Urothelium cell line (cell line): ENCODE measurements at places on chromosomes 6 and 20.

GRCh38 chr20:1287306-1287705, 21.2 kb downstream of the SNPH start:
- no peak for DNase-seq

DNA sequence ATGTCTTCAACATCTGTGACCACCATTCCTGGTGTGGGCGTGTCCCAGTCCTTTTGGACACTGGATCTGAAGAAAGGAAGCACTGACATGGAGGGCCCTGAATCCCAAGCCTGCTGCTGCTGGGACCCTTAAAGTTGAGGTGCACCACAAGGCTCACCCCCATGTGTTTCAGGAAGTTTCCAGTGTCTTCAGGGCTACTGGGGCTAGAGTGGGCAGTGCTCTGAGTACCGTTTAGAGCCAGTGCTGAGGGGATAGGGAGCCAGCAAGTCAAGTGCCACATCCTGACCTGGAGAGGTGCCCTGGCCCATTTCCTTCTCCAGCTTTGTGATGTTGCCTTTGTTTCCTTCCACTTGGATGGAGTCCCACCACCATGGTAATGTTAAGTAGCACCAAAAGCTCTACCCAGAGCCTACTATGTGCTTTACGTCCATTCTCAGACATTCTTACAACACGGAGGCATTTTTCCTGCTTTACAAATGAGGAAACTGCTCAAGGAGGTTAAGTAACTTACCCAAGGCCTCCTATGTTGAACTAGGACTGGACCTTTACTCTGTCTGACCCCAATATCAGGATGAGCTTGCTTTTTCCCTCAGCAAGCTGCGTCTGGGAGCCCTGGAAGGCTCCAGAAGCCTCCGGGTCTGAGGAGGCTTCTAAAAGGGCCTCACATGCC, 552 bp upstream of the DEF6 start:
- DNase-seq: no peak

GRCh38 chr6:123316733-123317323, 319.9 kb downstream of the TRDN start:
- no peak for DNase-seq

GRCh38 chr20:46215913-46216707, 92.2 kb downstream of the CDH22 start:
- peak; percentile 95 for DNase-seq

DNA sequence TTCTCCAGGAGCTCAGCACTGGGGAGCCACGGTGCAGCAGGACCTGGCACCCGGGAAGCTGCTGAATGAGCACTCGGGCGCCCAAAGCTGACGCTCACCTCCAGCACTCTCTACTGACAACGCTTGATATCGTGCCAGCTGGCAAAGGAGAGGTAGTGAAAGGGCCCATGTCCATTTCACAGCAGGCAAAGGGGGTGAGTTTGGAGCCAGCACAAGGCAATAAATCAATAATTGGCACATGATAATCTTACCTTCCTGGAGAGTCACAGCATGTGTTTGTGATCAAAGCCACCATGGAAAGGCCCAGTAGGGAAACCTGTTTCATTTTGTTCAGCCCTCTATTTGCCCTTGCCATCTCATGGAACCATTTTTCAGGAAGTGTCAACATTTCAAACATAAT, 23.3 kb upstream of the SMIM26 start:
- DNase-seq: no peak

GRCh38 chr6:153872946-153873345, 166.1 kb upstream of the OPRM1 start:
- DNase-seq: no peak

DNA sequence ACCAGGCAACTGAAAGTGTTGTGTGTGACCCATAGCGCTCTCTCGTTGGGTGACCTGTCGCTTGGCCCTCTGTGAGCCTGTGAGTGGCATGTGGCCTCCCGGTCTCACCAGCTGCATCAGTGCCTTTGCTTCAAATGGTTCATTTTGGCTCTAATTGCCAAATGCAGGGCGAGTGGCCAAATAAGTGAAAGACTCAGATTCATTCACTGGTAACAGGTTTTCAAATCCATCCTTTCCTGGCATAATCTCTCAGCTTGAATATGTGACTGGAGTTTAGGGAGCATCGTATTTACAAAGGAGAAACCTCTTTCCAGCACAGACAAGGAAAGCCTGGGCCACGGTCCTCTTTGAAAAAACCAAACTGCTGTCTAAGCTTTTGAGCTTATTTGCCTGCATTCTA, 321.6 kb upstream of the QKI start:
- DNase-seq: no peak

GRCh38 chr6:133645966-133646740, 242.8 kb upstream of the TCF21 start:
- peak; percentile 27 for DNase-seq

- no peak for DNase-seq
Observed at GRCh38 chr6:111793711-111794111, 79.5 kb downstream of the FYN start.

GRCh38 chr6:138084904-138085838, 22.0 kb downstream of the PERP start:
- no peak for DNase-seq

DNA sequence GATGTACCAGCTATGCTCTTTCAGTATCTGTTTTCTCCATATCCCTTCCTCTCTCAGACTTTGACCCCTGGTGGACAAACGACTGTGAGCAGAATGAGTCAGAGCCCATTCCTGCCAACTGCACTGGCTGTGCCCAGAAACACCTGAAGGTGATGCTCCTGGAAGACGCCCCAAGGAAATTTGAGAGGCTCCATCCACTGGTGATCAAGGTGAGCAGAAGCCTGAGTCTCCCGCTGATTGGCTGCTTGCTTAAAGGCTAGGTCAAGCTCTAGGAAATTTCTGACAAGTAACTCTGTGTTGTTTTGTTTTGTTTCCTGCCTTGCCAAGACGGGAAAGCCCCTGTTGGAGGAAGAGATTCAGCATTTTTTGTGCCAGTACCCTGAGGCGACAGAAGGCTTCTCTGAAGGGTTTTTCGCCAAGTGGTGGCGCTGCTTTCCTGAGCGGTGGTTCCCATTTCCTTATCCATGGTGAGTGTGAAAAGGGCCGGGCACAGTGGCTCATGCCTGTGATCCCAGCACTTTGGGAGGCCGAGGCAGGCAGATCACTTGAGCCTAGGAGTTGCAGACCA, 28.6 kb downstream of the C6orf89 start:
- DNase-seq: peak; percentile 56

GRCh38 chr6:14118446-14118845, 874 bp downstream of the CD83 start:
- no peak for DNase-seq

- DNase-seq: no peak
Observed at GRCh38 chr6:113148566-113148965, 708.6 kb upstream of the MARCKS start.

GRCh38 chr6:109015176-109015575, 79.5 kb downstream of the SESN1 start:
- no peak for DNase-seq

GRCh38 chr20:6347916-6348315, 225.1 kb upstream of the FERMT1 start:
- DNase-seq: no peak

GRCh38 chr20:21156266-21156665, 30.4 kb downstream of the KIZ start:
- peak; percentile 12 for DNase-seq

DNA sequence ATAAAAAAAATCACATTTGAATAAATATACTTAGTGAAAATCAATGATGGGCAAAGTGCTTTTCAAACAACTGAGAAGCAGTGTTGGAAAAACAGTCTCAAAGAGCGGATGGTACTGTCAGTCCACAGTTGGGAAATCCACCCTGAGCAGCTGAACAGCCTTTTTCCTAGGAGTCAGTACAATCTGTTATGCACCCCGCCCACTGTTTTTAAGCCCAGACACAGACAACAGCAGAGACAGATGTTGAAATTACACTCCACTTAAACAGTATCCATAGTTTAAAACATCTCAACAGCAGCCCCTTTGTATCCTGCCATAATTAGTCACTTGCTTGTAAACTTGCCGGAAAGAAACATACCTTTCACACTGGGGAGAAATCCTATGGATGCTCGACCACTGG, 372 bp downstream of the KIAA0408 start:
- no peak for DNase-seq

- DNase-seq: no peak
Observed at GRCh38 chr20:44080064-44080463, 106.9 kb downstream of the JPH2 start.

- DNase-seq: no peak
Observed at GRCh38 chr6:16388488-16388887, 150.1 kb downstream of the GMPR start.

GRCh38 chr20:63939061-63939935, 16.9 kb downstream of the UCKL1 start:
- DNase-seq: no peak

- no peak for DNase-seq
Observed at GRCh38 chr6:18400831-18401446, 13.8 kb downstream of the RNF144B start.
